ENCODE measurements at places on chromosomes 7 and 10. TPM values are rescaled to one million over a fixed set of nuclear protein-coding genes. Genes with fewer than 3 reads are reported as not detected.
A peak's percentile ranks its signal among the peaks of the same experiment; 100 is the strongest.

GRCh38 chr7:30700941-30701340 is 18.7 kb upstream of the CRHR2 start:
- DNase-seq = no peak

FRMPD2 gene
- not detected for total RNA-seq

GRCh38 chr10:44399659-44400451 is 15.0 kb upstream of the CXCL12 start:
- DNase-seq = no peak

DNA sequence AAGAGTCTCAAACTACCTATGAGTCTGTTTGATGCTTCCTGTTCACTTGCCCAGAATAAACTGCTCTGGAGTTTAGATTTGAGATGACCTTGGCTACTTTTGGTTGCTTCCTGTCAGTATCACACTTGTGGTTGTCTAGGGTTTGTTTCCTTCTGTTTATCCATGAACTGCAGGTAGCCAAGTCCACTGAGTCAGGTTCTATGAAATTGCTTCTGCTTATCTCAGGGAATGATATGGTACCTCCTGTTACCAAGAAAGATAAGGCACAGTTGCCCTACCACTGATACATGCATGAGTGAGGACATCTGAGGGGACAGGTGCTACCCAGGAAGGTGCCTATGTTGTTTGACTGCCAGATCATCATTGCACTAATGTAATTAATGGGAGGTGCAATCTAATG is 15.8 kb upstream of the EEPD1 start:
- DNase-seq = no peak

DNA sequence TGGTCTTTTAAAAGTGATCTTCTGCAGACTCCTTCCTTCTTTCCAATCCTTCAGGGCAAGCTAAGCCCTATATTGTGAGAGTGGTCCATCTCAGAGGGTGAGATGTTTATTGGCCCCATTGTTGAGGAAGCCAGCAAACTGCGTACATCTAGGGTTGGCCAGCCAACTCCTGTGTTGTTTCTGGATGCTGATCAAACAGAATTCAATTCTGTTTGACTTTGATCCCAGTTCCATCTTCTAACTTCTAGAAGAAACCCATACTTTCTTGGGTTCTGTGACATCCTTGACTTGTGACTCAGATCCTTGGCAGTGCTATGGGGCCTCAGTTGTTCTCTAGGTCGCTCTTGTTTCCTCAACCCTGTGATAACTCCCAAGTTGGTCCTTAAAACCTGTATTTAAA is 116.2 kb downstream of the LSMEM1 start:
- DNase-seq = no peak

DNA sequence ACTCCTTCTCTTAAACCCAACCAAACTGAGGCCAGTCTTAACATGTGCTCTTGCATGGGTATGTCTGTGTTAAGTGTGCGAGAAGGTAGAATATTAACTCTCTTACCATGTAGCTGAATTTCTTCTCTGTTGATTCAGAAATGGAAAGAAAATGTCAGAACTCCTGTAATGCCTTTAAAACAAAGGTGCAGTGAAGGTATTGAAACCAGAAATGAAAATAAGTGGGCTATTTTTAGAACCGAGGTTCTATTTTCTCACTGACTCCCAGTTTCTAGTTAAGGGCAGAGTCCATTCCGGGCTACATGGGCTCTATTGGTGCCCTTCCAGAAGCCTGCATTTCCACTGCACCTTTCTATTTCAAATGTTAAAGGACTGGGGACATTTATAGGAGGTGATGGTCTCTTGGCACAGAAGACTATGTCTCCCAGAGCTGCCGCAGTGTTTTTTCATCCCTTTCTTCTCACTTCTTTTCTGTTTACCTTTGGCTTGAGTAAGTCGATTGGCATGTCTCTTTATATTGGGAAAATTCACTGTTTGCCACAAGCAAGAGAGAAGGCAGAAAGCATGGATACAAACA is 174.9 kb downstream of the LRMDA start:
- DNase-seq = no peak

- no peak for DNase-seq
These were observed 186.1 kb downstream of the ARL4A start for GRCh38 chr7:12873571-12873970.

- no peak for DNase-seq
These were observed 476.5 kb downstream of the SUGCT start for GRCh38 chr7:40611095-40611871.

- no peak for DNase-seq
These were observed 461 bp upstream of the HTRA1 start for GRCh38 chr10:122460891-122461293.

GRCh38 chr7:24609059-24609458 is 35.8 kb downstream of the PALS2 start:
- no peak for DNase-seq

DNA sequence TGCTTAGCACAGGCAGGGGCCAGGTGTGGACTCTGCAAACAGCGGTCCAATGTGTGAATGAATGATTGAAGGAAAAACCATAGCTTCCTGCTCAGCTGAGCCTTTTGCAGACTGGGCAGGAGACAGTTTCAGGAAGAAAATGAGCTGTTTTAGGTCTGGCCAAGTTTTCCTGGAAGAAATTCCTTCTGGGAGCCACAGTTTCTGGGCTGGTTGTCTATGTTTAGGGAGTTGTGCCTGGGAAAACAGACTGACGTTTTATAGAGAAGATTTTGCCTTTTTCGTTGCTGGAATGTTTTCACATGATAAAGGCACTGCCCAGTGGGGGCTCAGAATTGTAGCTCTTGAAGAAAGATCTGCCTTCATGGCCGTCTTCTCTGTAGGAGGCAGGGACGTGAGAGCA is 255.1 kb downstream of the CCSER2 start:
- no peak for DNase-seq

DNA sequence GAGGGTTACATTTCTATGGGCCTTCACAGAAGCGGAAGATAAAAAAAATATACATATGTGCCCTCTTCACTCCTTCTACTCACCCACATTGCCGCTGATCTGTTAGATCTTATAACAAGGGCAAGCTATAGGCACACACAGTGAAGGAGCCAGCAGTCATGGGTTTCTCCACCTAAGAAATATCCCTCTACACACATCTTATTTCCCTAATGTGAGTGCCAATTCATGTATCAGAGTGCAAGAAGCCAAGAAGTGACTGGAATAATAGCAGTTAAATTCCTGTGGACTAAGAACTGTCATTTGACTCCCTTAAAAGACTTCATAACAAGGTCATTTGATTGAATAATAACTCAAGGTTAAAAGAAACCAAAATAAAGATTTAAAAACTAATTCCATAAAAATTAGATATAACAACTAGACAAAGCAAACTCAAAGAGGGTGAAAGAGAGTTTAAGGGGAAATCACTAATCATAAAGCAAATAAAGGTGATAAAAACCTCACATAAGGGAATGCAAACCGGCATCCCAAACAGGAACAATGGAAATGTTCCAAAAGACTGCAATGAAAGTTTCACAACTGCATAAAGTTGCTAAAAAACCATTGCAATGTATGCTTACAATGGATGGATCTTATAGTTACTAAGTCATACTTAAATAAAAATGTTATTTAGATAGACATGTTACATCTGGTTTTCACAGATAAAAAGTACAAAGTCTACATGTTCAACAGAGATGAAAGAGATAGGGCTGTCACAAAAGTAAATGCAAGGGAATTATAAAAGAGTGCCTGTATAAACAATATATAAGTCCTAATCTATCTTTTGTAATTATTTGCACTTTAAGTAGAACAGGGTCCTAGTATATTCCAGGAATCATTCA is 42.8 kb downstream of the ARHGAP21 start:
- no peak for DNase-seq

NPC1L1 gene
- 0.12 TPM for total RNA-seq

GRCh38 chr10:109932391-109932790 is 9.1 kb upstream of the XPNPEP1 start:
- DNase-seq = no peak

RAMP3 gene
- total RNA-seq = 0.50 TPM

SORCS1 gene
- total RNA-seq = not detected

HOXA11 gene
- total RNA-seq = 0.14 TPM

GRCh38 chr7:81349044-81349443 is 420.8 kb downstream of the HGF start:
- no peak for DNase-seq

- DNase-seq = no peak
These were observed 177.6 kb upstream of the SLC25A13 start for GRCh38 chr7:96499532-96499931.

DNA sequence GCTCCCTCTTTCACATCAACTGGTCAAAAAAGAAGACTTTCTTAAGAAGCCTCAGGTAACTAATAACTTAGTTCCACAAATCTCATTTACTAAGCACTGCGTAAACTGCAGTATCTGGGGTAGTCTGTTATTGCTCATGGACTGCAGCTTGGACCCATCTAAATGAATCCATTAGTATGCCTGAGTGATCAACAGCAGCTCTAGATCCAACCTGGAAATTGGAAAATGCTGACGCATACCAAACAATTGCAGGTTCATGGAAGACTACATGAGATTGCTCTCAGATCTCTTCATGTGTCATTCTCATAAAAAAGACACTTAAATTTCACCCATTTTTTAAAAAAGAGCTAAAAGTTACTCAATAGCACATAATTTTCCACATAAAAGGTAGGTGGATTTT is 121.6 kb downstream of the IDE start:
- DNase-seq = no peak

GRCh38 chr10:132679640-132680039 is 106.3 kb downstream of the NKX6-2 start:
- DNase-seq = no peak

BMPR1A gene
- 7.0 TPM for total RNA-seq

GRCh38 chr7:38060637-38061036 is 117.4 kb upstream of the STARD3NL start:
- DNase-seq = no peak

LRRC18 gene
- not detected for total RNA-seq

DNA sequence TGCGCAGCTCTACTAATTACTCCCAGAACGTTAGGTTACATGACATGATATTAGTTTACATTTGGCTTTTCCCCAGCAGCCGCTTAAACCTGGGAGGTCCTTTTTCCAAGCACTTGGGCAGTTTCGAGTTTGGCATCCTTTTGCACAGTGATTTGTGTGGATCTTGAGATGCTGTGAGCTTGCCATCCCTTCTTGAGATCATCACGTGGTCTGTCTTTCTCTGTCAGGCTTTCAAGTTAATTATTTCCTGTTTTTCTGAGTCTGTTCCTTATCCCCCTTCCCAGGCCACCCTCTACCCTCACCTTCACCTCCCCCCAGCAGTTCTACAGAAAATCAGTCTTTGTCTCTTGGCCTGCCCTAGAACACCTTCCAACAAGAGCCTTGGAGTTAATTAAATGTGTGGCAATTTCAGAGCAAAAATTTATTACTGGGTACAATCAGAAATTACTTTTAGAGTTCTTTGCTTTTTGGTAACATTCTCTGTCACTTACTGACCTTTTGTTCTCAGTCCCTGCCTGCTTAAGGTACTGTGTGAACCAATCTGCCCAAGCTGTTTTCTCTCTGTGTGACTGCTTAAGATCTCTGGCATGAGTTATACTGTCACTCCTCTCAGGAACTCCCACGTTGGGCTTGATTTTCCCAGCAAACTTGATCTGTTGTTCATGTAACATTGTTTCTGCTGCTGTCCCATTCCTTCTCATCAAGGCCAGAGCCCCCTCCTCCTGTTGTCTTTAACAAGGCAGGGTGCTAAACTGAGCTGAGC is 3.1 kb upstream of the SLF2 start:
- DNase-seq = no peak

MYL7 gene
- not detected for total RNA-seq

- DNase-seq = no peak
These were observed 62.1 kb downstream of the FAM185A start for GRCh38 chr7:102810916-102811315.

DNA sequence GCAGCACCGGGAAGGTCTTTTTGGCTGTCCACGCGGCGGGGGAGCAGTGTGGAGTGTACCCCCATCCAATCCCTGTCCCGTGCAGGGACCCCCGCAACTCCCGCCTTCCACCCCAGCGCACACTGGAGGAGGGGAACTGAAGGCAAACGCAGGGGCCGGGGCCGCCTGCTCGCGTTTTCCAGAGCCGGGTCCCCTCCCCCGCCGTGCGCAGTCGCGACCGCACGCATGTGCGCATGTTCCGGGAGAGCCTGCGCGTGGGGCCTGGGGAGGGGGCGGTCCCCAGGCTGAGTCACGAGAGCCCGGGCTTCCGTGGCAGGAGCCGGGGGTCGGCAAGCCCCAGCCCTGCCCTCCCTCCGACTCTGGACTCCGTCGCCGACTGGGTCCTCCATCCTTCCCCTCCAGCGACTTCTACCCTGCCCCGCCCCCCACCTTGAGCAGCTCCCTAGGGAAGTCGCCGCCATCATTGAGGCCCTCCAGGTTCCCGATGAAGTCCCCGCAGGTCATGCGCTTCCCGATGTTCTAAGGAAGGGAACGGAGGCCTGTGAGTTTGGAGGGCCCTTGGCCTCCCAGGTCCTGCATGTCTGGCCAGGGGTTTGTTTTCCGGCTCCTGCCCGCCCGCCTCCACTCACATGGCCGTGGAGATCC is 8.0 kb downstream of the PSD start:
- peak; percentile 72 for DNase-seq

DNA sequence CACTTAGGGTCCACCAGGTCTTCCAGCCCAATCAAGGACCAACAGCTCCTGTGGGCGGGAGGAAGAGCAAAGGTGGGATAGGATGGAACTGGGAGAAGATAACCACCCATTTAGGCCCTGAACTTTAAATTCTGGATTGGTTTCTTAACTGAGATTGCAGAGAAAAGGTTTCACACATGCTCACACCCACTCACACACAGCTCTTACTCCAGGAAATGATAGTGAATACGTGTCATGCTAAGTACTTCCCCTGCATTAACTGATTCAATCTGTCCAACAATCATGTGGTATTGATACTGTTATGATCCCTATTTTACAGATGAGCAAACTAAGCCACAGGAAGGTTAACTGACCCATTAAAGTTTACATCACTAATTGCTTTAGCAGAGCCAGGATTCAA is 4.6 kb upstream of the CYP3A4 start:
- DNase-seq = peak; percentile 28

PIP gene
- not detected for total RNA-seq

Measured in activated T-cell treated with anti-CD3 and anti-CD28 coated beads, Interleukin-2, amount 50 U/mL, for 72 hours (primary cell).